GM12892 (cell line): ENCODE measurements at places on chromosomes 6 and 20.
A peak's percentile ranks its signal among the peaks of the same experiment; 100 is the strongest.

DNA sequence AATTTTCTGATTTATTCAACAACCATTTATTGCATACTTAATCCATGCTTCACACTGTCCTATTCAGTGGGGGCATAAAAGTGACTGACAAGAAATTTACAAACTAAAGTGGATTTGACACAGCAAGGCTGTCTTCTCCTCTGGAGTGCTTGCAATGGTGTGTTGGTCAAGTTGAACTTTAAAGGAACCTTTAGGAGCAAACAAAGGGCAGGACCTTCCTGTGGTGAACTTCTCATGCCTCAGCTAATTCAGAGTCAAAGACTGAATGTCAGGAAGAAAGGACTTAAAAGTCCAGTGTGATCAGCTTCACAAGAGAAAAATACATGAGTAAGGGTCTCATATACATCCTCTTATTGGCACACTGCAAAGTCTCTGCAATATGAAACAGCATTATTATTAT is 60.8 kb upstream of the TENT5A start:
- DNase-seq = no peak

DNA sequence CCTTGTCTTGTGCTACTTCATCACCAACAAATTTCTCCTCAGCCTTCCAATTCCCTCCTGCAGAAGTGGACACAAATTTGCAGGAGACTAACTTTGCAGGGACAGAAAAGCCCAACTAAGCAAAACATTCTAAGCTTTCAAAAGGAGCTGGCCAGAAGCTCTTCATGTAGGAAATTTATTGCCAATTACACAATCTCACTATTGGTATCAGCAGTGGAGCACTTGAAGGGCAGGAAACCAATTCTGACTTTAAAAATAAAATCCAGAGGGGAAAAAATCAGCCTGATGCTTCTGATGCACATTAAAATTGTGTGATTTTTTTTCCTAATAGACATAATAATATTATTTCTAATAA is 193.3 kb downstream of the LY86 start:
- DNase-seq = no peak

GRCh38 chr6:111958534-111958933 is 85.3 kb upstream of the FYN start:
- no peak for DNase-seq

GRCh38 chr6:10404107-10404798 is 10.6 kb downstream of the TFAP2A start:
- peak; percentile 92 for DNase-seq
